Effector memory CD4-positive, alpha-beta T cell (primary cell): ENCODE measurements at places on chromosomes 3 and 15.

DNA sequence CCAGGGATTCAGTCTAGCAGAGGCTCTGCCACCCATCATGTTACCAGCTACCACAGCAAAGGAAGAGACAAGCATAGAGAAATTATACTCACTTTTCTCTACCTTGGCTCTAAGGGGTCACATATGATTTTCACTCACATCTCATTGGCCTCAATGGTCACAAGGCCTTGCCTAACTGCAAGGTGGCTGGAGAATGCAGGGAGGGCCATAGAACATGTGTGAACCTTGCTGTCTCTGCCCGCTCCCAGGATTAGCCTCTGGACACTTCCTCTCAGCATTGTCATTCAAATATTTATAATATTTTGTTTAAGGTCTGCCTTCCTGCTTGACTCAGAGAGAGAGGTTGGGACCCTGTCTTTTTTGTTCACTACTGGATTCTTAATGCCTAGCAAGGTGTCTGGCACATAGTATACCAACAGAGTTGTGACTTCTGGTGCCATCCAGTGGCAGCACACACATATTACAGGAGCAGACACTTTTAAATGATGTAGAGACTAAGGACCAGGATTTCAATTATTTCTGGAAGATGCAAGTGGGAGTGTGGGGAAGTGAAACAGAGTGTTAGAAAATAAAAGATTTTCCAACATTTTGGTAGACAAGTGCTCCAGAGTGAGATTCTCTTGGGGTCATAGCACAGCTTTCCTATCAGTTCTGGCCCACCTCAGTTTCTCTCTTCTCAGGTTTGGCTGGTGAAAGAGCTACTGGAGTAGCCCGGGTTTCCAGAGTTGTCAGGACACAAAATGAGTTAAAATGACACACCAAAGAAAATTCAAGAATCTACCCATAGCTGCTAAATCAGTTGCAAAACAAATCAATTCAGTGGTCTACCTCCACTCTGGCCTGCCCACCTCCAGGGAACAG lies 119.0 kb upstream of the RASGRP1 start:
- peak; percentile 44 for DNase-seq

DNA sequence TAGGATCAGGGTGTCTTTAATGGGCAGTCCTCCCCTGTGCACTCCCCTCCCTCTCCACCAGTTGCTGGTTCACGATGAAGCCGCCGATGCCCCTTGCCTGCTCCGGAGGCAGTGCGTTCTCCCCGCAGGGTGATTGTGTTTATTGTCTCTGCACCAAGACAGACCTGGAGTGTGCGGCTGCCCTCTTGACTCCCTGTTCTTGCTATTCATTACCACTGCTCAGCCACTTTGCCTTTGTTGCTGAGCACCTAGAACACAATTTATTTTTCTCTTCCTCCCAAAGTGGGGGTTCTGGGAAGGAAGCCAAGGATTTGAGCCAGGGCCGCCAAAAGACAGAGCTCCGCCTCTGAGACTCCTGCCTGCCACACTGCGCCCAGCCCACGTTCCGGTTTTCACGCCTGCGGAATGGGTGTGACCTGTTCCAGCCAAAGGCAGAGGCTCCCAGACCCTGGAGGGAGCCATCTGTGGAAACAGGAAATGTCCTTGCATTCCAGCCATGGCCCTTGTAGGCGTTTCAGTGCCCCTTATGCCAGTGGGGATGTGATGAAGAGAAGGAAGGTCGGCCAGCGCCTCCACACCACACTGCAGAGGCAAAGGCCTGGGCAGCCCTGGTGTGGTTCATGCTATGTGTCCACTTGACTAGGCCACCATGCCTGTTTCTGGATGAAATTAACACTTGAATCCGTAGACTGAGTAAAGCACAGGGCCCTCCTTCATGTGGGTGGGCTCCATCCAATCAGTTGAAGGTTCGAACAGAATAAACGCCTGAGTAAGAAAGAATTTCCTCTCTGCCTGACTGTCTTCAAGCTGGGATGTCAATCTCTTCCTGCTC lies 85.8 kb downstream of the HMG20A start:
- DNase-seq: no peak

DNA sequence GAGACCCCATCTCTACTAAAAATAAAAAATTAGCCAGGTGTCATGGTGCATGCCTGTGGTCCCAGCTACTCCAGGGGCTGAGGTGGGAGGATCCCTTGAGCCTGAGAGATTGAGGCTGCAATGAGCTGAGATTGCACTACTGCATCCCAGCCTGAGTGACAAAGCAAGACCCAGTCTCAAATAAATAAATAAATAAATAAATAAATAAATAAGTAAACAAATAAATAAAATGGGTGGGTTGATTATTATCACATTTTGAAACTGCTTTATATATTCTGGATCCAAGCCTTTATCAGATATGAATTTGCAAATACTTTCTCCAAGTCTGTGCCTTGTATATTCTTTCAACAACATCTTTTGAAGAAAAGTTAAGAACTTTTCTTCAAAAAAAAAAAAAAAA lies 22.2 kb upstream of the PCSK6 start:
- no peak for DNase-seq

DNA sequence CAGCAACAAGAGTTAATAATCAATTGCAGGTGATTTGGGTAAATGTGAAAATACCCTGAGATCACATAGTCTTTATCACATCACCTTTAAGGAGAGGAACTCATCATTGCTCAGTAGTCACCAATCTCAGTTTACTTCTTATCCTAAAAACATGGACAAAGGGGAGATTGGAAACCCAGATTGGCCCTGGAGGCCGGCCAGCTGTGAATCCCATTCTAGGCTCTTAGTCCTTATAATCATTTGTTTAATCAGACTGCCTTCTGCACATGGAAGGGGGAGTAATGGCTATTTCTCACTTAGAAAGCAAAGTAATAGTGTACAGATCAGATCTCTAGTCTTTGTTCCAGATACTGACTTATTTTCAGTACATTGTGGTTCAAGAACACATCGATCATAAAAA lies 37.2 kb upstream of the CPB1 start:
- DNase-seq: no peak

DNA sequence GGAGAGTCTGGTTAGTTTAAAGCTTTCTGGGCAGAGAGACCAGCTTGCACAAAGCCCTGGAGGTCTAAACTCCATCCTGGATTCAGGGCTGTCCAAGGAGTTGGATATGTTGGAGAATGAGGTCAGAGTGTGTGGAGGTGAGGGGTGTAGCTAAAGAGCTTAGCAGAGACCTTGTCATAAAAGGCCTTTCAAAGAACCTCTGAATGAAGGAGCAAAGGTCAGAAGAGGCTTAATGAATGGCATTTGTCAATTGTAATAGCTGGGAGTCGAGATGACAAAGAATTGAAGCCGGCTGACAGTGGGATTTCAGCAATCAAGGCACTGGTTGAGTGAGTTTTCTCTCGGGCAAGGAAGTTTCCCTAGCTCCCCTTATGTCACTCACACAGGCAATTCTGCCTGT lies 202.6 kb downstream of the PDCD6IP start:
- DNase-seq: no peak

- DNase-seq: no peak
These were observed 279.8 kb downstream of the VPS13C start for GRCh38 chr15:61780278-61780980.

DNA sequence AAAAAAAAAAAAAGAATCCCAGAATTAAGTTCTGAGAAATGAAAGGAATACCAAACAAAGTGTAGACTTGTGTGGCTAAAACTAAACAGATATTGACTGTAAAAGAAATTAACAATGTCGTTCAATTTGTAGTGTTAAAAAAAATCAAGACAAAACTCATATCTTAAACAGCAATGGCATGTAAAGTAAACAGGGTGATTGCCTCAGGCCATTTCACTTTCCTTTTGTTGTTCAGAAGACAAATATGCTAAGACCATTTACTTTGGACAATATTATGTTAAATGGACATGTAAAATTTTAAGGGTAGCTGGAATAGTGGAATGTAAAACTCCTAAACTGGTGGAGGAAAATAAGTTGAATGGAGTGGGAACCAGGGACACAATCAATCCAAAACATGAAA lies 139.1 kb downstream of the RTP4 start:
- DNase-seq: no peak

DNA sequence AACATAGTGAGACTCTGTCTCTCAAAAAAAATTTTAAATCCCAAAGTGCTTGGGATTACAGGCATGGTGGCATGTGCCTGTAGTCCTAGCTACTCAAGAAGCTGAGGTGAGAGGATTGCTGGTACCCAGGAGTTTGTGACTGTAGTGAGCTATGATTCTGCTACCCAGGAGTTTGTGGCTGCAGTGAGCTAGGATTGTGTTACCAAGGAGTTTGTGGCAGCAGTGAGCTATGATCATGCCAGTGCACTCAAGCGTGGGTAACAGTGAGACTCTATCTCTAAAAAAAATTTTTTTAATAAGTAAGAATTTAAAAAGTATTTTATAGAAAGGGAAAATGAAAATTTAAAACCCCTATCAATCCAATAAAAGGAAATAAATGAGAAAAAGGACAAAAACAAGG lies 69.5 kb downstream of the FAIM start:
- no peak for DNase-seq

GRCh38 chr3:10017636-10018292 lies 8.5 kb upstream of the FANCD2 start:
- DNase-seq: no peak

GRCh38 chr3:54157860-54158259 lies 35.5 kb downstream of the CACNA2D3 start:
- DNase-seq: no peak

GRCh38 chr3:89571707-89572106 lies 464.3 kb downstream of the EPHA3 start:
- DNase-seq: no peak

GRCh38 chr3:5013021-5013906 lies 34.0 kb downstream of the BHLHE40 start:
- no peak for DNase-seq

- DNase-seq: no peak
These were observed 3.3 kb downstream of the SHISA5 start for GRCh38 chr3:48500656-48501055.

- DNase-seq: no peak
These were observed 42.0 kb downstream of the WWTR1 start for GRCh38 chr3:149615731-149616221.

DNA sequence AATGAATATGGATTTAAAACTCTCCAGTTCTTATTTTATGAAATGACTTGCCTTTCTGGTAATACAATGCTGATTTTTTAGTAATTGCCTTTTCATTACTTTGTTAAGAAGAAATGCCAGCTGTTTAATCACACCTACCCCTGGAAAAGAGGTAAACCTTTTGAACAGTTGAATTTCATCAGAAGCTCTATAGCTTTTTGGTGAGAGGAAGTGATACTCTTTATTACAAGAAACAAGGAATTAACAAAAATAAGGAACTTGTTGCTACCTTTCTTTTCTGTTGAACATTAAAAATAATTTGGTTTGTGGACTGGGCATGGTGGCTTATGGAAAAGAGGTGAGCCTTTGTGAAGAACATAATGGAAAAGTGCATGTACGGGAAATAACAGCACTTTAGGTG lies 19.7 kb downstream of the BLOC1S6 start:
- no peak for DNase-seq

GRCh38 chr15:29035336-29036285 lies 149.8 kb downstream of the APBA2 start:
- DNase-seq: no peak

GRCh38 chr3:380801-381200 lies 184.2 kb downstream of the CHL1 start:
- DNase-seq: no peak

DNA sequence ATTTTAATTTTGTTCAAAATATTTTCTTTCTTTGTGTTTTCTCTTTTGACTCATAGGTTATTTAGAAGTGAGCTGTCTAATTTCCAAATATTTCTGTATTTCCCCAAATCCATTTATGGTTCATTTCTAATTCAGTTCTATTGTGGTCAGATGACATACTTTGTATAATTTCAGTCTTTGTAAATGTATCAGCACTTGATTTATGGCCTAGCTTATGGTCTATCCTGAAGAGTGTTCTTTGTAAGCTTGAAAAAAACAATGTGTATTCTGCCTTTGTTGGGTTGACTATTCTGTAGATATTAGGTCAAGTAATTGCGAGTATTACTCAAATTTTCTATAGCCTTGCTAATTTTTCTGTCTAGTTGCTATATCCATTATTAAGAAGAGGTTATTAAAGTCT lies 311.2 kb downstream of the OCA2 start:
- no peak for DNase-seq

DNA sequence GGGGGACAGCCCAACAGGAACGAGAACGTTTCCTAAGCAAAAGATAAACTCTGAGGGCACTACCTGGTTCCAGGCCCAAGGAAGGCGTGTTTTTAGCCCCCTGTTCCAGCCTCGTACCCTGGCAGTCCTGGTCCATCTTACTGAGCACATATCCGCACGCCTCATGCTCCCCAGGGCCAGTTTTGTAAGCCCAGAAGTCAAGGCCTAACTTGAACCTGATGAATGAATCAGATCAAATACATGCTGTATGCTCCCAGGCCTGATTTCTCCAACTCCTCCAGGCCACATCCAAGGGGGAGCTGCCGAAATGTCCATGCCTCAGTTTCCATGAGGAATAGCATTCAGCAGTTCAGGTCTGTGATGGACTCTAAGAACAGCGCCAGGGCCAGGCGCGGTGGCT lies 14.3 kb upstream of the DOCK3 start:
- DNase-seq: no peak

DNA sequence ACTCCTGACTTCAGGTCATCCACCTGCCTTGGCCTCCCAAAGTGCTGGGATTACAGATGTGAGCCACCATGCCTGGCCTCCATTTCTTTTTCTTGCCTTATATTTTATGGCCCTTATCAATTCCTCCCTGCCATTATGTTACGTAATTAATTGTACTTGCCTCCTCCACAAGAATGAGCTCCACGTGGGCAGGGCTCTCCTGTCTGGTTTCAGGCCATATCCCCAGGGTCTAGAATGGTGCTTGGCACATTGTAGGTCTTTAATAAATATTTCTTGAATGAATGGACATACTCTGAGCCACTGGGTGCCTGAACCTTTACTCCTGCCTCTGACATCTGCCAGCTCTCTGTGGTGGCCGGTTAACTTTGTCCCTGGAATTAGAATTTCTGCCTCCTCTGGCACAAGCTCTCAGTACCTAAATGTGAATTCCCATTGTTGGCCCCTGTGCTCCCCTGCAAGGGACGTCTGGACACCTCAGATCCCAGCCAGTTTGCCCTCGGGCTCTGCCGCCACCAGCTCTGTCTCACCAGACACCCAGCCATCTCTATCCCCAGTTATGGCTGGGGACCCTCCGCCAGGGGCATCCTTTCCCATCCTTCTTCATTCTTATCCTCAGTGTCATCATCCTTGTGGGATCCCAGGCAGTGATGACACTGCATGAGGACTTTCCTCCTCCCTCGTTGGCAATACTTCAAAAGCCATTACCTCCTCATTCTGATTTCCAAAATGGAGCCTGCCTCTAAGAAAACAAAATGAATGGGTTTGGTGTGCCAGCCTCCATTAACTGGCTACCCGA lies 165.6 kb upstream of the SMAD3 start:
- no peak for DNase-seq

DNA sequence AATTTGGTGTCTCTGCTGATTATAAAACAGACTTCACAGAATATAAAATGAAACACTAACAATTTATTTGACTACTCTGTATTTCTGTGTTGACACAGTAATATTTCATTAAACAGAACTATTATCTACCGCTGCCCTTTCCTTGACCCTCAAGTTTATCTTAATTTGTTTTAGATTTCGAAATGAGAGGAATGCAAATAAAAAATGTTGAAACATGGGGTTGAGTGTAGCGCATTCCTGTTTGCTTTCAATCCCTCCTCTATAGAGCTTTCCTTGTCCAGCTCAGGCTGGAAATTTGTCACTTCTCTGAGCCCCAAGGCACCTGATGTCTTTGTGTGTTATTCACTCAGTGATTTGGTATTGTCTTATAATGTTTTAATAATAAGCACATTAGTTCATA lies 550.2 kb downstream of the ZBBX start:
- DNase-seq: no peak
